Psoas muscle (tissue), 8 donors: ENCODE measurements at places on chromosomes 2 and 18. TPM values are rescaled to one million over a fixed set of nuclear protein-coding genes. Genes with fewer than 3 reads are reported as not detected.

The SMPD4 gene
- total RNA-seq, result 18.8 TPM

The SRD5A2 gene
- total RNA-seq, result 0.15 TPM

The PLCD4 gene
- total RNA-seq, result 85.2 TPM

The ASTL gene
- total RNA-seq, result not detected

The TUBB6 gene
- total RNA-seq, result 19.9 TPM

The TMEM185B gene
- total RNA-seq, result 10.9 TPM

The C1GALT1C1L gene
- total RNA-seq, result not detected

The EFEMP1 gene
- 11.2 TPM for total RNA-seq

The EMILIN2 gene
- total RNA-seq, result 1.8 TPM

The PTH2R gene
- not detected for total RNA-seq

DNA sequence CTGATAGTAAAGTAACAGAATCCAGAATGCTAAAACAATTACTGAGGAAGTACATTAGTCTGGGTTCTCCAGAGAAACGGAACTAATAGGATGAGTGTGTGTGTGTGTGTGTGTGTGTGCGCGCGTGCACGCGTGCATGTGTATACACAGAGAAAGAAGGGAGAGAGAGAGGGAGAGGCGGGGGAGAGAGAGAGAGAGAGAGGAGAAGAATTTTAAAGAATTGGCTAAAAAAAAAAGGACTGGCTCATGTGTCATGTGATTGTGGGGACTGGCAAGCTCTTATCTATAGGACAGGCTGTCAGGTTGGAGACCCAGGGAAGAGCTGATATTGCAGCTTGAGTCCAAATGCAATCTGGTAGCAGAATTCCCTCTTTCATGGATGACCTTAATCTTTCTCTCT lies 976.2 kb upstream of the CDH2 start:
- no peak for DNase-seq
- H3K36me3 ChIP-seq, result no peaks in the 10 kb centered on the region
- no peaks in the 10 kb centered on the region for H3K4me1 ChIP-seq
- no peaks in the 10 kb centered on the region for H3K27me3 ChIP-seq
- H3K4me3 ChIP-seq, result no peak overlapping the region
- H3K27ac ChIP-seq, result no peak overlapping the region

DNA sequence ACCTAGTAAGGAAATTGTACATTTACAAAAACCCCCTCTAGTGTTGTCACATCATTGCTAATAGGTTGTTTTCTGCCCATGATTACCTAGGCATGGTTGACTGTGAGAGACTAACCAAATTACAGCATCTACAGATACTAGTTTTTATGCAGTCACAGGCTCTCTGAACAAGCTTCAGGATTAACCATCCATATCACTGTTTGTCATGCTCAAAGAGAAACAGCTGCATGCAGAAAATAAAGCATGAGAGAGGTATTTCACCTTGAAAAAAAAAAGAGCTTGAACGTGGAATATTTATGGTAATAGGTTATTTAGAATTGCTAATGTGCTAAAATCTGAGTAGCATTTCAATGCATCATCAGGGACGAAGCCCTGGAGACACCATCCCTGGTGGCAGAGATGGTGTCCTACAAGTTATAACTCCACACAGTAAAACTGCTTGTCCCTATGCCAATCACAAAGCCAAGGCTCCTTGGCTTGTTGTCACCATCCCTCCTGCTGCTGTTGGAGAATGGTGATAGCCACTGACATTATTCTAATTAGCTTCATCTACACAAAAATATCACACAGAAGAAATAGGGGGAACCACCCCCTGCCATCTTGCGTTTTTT lies 5.4 kb downstream of the NEB start:
- peaks cover 36% of the 10 kb centered on the region for H3K4me1 ChIP-seq
- peaks cover 84% of the 10 kb centered on the region for H3K36me3 ChIP-seq
- peak overlapping the region; percentile 75 for H3K4me3 ChIP-seq
- DNase-seq, result no peak
- no peaks in the 10 kb centered on the region for H3K27me3 ChIP-seq
- peak overlapping the region; percentile 93 for H3K27ac ChIP-seq

DNA sequence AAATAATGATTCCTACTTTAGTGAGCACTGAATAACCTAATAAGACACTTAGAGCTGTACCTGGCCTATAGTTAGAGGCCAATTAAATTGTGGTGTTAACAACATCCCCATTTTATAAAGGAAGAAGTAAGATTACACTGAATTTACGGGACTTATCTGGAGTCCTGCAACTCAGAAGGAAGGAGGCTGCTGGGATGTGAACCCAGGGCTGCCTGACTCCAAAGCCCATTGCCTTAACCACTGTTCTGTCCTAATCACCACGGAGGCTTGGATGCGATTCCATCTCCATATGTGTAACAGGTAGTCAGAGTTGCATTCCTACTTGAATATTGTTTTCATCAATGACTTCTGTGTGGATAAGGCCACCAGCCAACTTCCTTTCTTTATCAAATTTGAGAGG lies 168.9 kb downstream of the SOCS6 start:
- H3K4me3 ChIP-seq, result no peak overlapping the region
- no peak for DNase-seq
- no peaks in the 10 kb centered on the region for H3K4me1 ChIP-seq
- no peaks in the 10 kb centered on the region for H3K36me3 ChIP-seq

GRCh38 chr2:200033929-200034328 lies 78.5 kb downstream of the MAIP1 start:
- no peak for DNase-seq
- no peak overlapping the region for H3K4me3 ChIP-seq
- H3K36me3 ChIP-seq, result no peaks in the 10 kb centered on the region
- H3K27me3 ChIP-seq, result no peaks in the 10 kb centered on the region

- no peaks in the 10 kb centered on the region for H3K27me3 ChIP-seq
- no peaks in the 10 kb centered on the region for H3K36me3 ChIP-seq
- no peak for DNase-seq
- H3K4me3 ChIP-seq, result no peak overlapping the region
- H3K27ac ChIP-seq, result no peak overlapping the region
Measured at GRCh38 chr2:63052411-63053080, 1.9 kb downstream of the OTX1 start.

DNA sequence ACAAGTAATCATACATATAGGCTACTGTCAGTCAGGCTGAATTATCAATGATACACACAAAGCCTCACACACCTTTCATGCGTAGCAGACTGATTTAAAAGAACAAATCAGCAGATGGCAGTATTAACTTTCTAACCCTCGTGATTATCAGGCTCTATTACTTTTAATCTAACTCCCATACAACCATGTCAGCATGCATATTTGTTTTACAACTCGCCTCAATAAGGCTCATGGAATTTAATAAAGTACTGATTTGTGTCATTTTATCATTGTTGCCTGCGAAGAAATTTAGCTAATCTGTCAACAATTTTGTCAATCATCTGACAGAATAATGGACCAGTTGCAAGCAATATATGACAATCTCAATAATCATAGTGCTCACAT lies 82.8 kb downstream of the SLC25A12 start:
- peaks cover 9% of the 10 kb centered on the region for H3K36me3 ChIP-seq
- peaks cover 11% of the 10 kb centered on the region for H3K4me1 ChIP-seq
- no peak for DNase-seq
- no peak overlapping the region for H3K4me3 ChIP-seq
- H3K27me3 ChIP-seq, result no peaks in the 10 kb centered on the region

- DNase-seq, result no peak
- H3K36me3 ChIP-seq, result no peaks in the 10 kb centered on the region
- no peak overlapping the region for H3K27ac ChIP-seq
- H3K4me3 ChIP-seq, result no peak overlapping the region
Measured at GRCh38 chr18:29176681-29177080, 999.8 kb upstream of the CDH2 start.

DNA sequence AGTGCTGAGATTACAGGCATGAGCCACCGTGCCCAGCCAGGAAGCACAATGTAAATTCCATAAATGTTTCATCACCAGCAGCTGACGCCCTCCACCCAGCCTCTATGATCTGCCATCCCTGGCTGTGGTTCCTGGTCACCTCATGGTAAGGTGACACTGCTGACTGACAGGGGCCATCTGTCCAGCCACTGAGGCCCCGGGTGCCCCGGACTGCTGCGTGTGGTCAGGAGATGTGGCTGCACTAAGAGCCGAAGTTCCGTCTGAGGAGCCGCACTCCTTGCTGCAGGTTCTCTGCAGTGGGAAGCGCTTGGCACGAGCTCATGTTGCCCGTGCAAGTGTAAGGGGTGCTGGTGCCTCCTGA lies 10.9 kb downstream of the NTSR2 start:
- H3K27ac ChIP-seq, result peak overlapping the region; percentile 48
- H3K4me3 ChIP-seq, result no peak overlapping the region
- H3K36me3 ChIP-seq, result no peaks in the 10 kb centered on the region
- peaks cover 11% of the 10 kb centered on the region for H3K4me1 ChIP-seq

DNA sequence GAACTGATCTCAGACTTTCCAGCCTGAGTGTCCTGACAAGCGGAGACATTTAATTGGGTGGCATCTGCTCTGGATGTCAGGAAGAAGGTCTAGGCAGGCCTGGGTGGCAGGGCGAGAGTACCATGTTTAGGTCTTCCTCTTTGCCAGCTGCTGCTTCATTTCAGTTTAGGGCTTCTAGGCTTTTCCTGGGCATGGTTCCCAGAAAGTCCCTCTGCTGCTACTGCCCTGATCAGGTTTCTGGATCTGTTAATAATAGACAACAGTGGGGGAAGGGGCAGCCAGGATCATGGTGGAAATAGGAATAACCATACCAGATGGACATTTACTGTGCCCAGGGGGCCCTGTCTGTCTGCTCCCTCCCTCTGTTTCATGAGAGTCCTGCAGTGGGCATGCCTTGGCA lies 2.3 kb upstream of the PLCD4 start:
- peaks cover 38% of the 10 kb centered on the region for H3K4me1 ChIP-seq
- DNase-seq, result peak; percentile 71
- no peaks in the 10 kb centered on the region for H3K36me3 ChIP-seq
- no peak overlapping the region for H3K4me3 ChIP-seq
- H3K27me3 ChIP-seq, result no peaks in the 10 kb centered on the region
- H3K27ac ChIP-seq, result peak overlapping the region; percentile 75

GRCh38 chr2:144378551-144378950 lies 141.4 kb downstream of the ZEB2 start:
- H3K4me1 ChIP-seq, result peaks cover 9% of the 10 kb centered on the region
- H3K27me3 ChIP-seq, result no peaks in the 10 kb centered on the region
- H3K36me3 ChIP-seq, result no peaks in the 10 kb centered on the region
- H3K4me3 ChIP-seq, result no peak overlapping the region
- H3K27ac ChIP-seq, result no peak overlapping the region

DNA sequence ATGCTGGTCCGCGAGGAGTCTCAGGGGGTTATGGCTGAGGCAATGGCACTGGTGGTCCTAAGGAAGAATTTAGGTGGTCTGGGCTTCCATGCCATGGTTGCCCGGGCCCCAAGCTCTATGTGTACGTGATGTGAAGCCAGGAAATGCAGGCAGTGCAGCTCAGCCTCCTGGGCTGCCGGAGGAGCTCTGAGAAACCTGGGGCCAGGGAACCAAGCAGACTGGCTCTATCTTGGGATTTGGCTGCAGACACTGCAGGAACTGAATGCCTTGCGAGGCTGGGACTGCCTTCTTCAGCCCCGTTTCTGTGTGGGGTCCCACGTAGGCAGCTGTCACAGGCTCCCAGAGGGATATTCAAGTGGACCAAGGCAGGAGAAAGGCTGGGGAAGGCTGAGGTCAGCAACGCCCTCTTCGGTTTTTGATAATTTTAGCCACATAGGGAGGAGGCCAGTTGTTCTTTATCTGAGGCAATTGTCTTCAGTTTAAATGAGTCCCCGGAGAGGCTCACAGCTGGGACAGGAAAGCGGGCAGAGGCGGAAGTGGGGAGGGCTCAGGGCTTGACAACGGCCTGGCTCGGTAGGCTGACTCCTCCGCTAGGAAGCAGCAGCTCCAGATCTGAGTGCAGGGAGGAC lies 77.7 kb downstream of the RHOB start:
- no peak overlapping the region for H3K4me3 ChIP-seq
- peak; percentile 47 for DNase-seq
- no peaks in the 10 kb centered on the region for H3K36me3 ChIP-seq
- H3K27me3 ChIP-seq, result no peaks in the 10 kb centered on the region

DNA sequence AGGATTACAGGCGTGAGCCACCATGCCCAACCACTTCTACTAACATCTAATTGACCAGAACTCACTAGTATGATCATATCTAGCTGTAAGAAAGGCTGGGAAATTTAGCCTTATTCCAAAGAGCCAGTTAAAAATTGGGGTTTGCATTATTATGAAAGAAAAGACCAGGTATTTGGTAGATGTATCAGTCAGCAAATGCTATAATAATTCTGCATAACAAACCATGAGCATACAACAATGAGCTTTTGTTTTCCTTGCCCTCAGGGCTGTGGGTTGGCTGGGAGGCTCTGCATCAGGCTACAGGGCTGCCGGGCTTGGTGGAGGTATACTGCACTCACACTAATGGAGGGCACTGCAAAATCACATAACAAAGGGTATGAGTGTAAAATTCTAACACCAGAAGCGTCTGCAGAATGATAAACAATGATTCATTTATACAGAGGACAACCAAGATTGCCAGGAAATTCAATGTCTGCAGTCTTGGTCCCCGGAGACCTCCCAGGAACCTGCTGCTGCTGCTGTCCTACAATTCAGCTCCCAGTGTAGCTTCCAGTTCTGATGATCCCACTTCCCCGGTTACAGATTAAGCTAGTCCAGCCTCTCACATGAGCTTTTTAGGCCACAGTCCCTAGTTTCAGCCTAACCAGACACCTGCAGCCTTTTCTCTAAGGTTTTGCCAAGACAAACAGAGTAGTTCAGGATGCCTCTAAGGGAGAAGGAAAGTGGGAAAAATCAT lies 32.2 kb upstream of the ST3GAL5 start:
- H3K36me3 ChIP-seq, result no peaks in the 10 kb centered on the region
- DNase-seq, result no peak
- H3K4me3 ChIP-seq, result no peak overlapping the region
- H3K27me3 ChIP-seq, result no peaks in the 10 kb centered on the region
- peaks cover 10% of the 10 kb centered on the region for H3K4me1 ChIP-seq

GRCh38 chr18:44388329-44388728 lies 292.4 kb upstream of the SETBP1 start:
- H3K36me3 ChIP-seq, result no peaks in the 10 kb centered on the region
- no peaks in the 10 kb centered on the region for H3K4me1 ChIP-seq
- no peaks in the 10 kb centered on the region for H3K27me3 ChIP-seq
- DNase-seq, result no peak

DNA sequence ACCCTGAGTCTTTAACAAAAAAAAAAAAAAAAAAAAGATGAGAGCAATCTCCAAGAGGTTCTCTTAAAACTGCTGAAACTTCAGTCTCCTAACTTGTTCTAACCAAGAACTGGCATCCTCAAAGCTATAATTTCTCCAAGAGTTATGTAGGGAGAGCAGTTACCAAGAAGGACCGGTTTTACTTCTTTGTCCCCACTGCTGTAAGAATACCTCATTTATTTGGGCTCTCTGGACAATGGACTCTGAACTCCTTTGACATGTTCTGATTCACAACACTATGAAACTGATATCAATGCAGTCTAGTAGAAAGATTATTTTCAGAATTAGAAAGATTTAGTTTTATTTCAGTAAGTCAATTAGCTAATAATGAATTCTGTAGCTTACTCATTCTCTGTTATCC lies 84.5 kb upstream of the DTNB start:
- H3K4me3 ChIP-seq, result no peak overlapping the region
- DNase-seq, result no peak
- no peaks in the 10 kb centered on the region for H3K4me1 ChIP-seq
- peaks cover 61% of the 10 kb centered on the region for H3K36me3 ChIP-seq
- H3K27me3 ChIP-seq, result no peaks in the 10 kb centered on the region
- no peak overlapping the region for H3K27ac ChIP-seq
